ENCODE measurements at places on chromosomes 5 and 9.

DNA sequence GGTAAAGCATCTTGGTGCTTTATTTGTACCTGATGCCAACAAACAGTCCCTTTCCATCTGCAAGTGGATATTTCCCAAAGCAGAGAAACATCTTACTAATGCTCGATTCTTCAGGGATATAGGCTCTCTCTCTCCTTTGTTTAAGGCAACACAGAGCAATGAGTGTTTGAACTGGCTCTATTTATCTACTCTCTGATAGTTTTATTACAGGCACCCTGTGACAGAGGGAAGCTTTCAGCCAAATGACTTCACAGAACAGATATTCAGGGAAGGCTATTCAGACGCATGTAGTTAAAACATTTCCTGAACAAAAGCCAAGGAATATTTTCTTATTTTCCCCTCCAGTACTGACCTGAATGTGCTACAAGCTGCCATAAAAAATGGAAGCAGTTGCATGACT is 141.8 kb downstream of the YIPF5 start:
- no peak for DNase-seq

DNA sequence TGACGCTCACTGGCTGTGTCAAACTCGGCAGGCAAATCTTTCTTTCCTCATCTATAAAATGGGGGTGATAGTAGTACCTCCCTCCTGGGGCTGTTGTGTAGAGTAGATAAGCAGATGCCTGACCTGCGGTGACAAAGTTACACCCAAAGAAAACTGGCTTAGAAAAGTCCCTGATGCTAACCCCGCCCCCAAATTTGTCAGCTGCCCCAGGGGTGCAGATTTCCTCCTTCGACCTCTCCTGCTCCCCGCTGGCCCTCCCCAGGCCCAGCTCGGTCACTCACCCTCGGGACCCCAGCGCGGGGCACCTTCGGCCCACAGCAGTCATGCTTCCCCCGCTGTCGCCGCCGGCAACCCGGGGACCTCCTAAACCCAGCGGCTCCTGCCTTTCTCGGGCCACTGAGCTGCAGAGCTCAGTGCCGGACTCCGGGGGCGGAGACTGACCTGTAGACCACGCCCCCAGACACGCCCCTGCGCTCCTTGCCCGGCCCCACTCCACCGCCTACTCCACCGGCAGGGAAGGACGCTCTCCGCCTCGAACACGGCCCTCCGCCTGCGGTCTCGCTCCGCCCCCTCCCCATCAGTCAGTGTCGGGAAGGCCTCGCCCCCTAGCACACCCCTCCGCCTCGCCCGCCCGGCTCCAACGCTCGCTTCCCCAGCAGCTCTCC is 7.4 kb downstream of the SH2D3C start:
- peak; percentile 77 for DNase-seq

DNA sequence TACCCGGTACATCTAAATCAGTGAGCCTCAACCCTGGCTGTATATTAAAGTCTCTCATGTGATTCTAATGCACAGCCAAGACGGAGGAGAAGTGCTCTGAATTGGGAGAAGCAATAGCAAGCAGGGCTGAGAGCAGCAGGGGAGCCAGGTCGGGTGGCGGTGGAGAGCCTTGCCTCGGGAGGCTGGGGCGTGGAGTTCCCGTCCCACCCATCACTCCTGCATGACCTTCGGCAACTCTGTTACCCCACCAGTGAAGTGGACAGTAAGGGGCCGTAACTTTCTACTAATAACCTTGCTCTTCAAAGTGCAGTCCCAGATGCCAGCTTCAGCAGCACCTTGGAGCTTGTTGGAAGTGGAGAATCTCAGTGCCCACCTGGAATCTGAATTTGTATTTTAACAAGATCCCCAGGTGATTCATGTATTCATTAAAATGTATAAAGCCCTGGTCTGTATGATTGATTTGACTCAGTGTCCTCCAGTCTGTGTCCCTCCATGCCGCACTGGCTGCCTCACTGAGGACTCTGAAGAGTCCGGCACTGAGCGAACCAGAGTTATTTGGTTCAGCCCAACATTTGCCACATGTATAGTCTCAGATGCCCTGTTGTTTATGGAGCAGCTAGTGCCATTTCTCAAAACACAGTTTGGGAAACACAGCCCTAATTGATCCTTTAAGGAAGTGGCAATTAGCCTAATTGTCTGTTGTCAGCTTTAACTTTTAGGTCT is 6.5 kb downstream of the ERGIC1 start:
- DNase-seq: no peak

- no peak for DNase-seq
These were observed 91.2 kb downstream of the ANXA2R start for GRCh38 chr5:42948961-42949347.
